ENCODE measurements at places on chromosomes 4 and X.

DNA sequence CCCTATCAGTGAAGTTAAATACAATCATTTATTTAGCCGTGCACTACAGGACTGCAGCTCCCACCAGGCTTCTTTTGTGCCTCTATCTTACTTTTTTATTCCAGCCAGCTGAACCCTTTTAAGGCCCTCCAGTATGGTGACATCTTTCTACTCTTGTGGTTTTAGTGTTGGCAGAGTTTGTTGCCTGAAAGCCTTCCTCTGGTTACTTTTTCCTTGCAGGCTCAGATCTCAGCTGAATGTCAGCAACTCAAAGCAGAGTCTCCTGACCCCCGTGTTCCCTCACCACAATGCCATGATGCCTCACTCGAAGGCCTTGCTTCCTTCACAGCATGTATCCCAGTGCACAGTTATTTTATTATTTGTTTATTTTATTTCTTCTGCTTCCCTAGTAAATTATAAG, 818.9 kb upstream of the LCORL start:
- no peak for DNase-seq

GRCh38 chr4:73661646-73662119, 41.4 kb upstream of the RASSF6 start:
- DNase-seq, result no peak

DNA sequence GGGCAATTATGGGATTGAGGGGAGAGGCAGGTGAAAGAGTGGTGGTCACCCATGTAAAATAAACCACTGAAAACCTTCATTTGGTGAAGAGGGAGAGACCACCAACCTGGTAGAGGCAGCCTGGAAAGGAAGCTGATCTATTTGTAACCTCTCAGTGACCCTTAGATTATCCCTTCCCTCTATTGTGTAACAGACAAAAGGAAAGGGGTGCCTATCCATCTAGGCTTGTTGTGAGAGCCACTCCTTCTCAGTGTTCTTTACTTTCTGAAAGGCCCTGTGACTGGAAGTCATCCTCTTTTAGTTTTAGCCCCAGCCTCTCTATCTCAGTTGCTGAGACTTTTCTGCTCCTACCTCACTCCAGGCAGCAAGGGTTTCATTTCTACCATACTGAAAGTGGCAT, 142.4 kb downstream of the TMEM164 start:
- no peak for DNase-seq

GRCh38 chr4:6245246-6246169, 24.1 kb upstream of the WFS1 start:
- no peak for DNase-seq

DNA sequence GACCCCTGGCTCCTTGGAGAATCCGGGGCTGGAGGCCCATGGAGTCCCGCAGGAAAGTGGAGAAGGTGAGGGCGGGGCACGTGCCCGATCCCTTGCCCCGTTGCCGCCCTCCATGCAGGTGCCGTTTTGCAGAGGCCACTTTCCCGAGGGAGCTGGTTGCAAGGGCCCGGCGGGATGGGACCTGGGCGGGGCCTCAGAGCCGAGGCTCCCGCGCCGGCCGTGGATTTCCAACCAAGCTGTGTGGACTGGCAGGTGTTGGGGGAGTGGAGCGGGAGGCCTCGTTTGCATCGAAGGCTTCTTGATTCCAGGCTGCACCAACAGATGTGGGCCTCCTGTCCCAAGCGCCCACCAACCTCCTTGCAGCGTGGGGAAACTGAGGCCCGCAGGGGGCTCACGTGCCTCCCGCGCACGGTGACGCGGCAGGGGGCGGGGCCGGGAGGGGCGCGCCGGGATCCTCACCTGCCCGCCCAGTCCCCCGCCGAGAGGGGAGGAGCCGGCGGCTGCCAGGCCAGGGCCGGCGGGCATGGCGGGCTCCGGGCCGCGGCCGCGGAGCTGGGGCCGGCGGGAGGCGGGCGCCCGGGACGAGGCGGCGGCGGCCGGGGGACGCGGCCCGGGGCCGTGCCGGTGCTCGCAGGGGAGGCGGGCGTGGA, 24.9 kb downstream of the SH3BP2 start:
- DNase-seq, result no peak

DNA sequence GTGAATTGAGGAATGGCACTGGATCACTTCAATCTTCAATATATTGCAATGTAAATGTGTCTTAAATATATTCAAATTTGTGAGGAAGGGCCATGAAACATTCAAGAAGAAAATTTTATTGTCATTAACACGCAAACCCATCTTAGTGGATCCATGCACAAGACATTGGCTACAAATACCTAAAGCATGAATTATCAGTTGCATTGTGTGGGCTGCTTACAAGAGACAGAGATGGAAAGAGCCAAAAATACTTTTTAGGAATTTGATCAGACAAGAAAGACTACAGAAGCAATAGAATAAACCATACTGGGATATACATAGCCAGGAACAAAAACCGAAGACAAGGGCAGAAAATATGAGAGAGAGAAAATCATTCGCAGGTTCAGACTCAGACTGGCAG, 616.2 kb upstream of the GRIA3 start:
- DNase-seq, result no peak

- no peak for DNase-seq
Measured at GRCh38 chr4:55086578-55086977, 38.8 kb downstream of the KDR start.

DNA sequence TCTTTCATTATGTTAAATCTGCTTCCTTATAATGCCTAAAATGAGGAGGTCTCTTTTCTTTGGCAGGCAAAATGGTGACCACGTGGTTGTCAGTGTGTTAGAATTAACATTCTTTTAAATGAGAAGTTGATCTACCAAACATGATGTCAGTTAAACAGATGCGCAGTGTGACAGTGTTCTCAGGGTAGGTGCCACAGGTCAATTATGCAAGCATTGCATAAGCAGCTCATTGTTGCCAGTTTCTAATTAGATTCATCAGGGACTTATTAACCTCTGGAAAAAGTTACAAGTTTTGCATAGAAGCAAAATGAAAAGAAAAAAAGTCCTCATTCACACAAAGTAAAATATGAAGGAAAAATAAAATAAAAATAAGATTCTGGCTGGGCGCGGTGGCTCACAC, 324.1 kb upstream of the GALNT7 start:
- no peak for DNase-seq

DNA sequence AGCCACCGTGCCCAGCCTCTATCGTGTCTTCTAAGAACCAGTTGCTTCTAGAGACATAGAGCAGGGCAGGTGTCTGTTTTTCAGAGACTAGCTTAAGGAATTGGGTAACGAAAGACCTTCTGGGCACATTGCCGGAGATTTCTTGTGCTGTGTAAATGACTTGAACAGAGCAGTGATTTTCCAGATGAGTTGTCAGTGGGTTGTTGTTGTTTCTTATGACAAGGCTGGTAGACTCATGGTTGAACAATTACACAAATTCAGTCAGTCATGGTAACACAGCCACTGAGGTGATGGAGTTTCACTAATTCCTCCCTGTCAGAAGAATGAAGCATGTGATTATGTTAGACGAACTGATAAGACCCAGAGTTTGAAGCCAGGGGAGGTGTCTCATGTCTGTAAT, 20.5 kb upstream of the DDX3X start:
- no peak for DNase-seq

DNA sequence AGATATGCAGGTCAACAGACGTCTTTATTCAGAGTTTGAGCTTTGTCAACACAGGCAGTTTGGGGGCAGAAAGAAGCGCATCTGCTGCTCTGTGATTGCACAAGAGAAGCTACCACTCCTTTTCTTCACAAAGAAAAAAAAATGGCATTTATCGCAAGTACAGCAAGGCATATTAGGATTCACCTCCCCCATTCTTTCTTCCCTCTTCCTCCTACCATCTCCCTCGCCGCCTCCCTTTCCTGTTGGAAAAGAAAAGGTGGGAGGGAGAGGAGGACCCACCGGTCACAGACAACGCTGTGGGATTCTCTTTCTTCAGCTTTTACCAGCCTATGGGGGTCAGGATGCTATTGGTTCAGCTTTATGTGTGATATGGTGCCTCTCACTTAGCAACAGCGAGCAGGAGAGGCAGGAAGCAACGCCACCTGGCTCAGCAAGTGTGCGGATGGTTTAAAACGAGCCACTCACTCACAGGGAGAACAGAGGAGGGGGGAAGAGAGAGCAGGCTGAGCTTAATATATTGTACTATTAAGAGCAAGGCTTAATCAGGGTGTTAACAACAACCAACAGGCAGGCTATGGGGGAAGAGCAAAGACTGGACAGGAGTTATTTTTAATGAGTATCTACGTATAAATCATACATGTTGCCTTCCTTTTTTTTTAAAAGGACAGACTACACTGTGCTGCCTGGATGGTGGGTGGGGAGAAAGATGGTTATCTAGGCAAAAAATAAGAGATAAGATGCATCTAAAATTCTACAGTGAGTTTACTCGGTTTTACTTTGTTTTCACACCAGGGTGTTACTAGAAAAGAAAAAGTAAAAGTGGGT, 104.7 kb downstream of the MAML3 start:
- no peak for DNase-seq

DNA sequence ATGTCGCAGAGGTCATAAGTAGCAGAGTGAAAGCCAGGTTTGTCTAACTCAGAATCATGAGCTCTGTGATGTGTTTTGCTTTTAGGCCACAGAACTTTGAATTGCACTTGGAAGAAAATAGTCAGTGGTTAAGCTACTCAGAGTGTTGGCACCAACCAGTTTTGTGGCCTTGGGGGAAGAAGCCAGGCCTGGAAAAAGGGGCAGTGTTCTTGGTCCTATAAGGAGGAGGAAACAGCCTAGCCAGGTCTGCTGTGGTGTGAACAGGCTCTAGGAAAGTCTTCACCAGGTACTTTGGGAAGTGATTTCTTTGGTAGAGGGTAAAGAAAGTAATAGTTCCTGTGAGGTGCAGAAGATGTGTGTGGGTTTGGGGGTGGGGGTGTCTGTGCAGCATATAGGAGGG, 49.2 kb downstream of the FHIP1A start:
- DNase-seq, result no peak

DNA sequence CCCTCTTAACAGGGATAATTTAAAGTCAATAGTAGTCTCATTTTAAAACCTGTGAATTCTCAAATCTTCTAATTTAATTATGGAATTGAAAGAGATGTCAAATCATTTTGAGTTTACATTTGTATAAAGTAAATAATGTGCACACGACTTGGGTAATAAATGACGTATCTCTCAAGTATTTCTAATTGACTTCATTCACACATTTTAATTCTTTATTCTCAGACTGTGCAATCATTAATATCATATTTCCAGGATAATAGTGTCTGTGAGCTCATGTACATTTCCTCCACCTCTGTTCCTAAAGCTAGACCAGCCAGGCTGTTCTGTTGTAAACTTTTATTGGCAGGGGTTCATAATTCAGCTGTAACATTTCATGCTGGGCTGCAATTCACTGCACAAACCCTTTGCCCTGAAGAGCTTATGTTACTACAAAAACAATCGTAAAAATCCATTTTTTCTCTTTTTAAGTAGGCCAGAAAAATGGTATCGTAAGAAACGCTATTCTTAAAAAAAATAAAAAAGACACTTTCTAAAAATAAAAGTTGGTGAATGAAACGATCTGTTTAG, 1103.1 kb upstream of the TENM3 start:
- DNase-seq, result no peak

DNA sequence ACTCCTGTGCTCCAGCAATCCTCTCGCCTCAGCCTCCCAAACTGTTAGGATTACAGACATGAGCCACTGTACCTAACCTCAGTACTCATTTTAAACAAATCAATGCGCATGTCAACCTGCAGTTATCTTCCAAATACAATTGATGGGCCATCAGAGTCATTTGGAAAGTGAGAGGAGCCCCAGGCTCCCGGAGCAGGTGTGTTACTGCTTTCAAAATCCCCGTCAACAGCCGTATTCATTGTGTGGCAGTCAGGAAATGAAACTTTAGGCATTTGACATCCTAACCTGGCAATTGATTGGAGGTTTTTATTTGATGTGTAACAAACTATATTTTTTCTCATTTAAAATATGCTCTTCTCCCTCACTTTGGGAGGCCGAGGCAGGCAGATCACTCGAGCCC, 623.6 kb upstream of the TENM3 start:
- DNase-seq, result no peak

DNA sequence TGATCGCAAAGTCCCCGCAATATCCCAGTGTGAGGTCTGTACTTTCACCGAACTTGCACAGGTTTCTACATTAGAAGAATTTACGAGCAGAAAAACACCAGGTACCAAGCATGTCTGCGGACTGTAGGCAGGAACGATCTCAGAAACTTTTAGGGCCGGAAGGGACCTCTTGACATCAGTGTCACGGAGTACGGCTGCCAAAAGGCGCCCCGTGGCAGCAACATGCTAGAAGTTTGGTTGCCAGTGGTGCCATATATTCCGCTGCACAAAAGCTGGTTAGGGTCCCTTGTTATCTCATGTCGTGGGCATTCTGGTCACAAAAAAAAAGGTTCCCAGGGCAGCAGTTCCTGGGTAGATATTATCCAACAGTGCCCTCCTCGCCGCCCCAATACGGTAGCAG, 61.0 kb upstream of the DCAF8L1 start:
- DNase-seq, result no peak

- no peak for DNase-seq
Measured at GRCh38 chr4:7874838-7875237, 64.8 kb downstream of the AFAP1 start.

- DNase-seq, result no peak
Measured at GRCh38 chrX:47646636-47647035, 3.7 kb downstream of the ELK1 start.

DNA sequence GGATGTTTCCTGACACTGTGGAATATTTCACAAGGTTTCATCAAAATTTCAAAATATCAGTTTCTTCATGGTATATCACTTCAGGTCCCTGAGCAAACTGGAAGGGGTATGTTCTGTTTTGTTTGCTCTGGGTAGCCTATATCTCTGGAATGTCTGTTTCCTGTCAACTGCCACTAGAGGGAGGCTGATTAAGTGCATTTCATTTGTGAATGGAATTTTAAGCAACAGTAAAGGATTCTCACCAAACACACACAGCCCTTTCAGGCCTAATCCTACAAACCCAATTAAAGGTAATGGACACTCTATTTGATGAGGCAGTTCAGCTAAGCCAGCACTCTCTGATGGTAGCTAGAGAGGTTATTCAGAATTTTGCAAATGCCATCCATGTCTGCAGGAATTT, 307.1 kb downstream of the TEX13A start:
- DNase-seq, result no peak

DNA sequence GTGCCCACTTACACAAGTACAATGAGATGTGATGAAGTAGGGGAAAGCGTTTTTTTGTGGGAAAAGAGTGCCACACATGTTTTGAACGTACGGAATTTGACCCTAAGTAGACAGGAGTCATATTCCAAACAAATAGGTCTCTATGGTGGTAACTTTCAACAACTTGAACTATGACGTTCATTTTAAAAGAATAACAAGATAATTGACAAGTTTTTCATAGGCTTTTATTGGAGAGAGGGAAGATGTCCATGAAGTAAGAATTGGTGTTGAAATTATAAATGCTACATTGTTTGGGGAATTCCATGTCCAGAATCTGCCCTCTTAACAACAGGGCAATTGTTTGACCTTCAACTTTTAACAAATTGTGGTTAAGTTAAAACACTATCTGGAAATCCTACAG, 126.5 kb downstream of the GASK1B start:
- DNase-seq, result no peak

DNA sequence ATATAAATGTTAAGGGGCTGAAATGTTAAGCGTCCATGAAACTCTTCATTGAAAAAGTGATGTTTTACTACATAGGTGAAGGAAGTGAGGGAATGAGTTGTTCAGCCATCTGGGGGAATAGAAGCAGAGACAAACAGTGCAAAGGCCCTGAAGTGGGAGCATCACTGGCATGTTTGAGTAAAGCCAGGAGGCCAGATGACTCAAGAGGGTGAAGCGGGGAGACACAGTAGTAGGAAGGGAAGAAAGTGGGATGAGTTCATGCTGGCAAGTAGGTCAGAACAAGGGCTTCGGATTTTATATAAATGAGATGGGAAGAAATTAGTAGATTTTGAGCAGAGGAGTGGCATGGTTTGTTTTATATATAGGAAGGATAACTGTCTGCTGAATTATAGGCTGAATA, 112.5 kb upstream of the MAP9 start:
- no peak for DNase-seq

Measured in inflammatory macrophage (primary cell).